Naive thymus-derived CD4-positive, alpha-beta T cell (primary cell): ENCODE measurements at places on chromosomes 3 and 15.

- no peak for DNase-seq
Measured at GRCh38 chr3:190081389-190081788, 39.3 kb downstream of the P3H2 start.

GRCh38 chr15:38242055-38242454, 10.6 kb upstream of the SPRED1 start:
- DNase-seq = no peak

GRCh38 chr3:62225051-62225450, 148.3 kb downstream of the FEZF2 start:
- no peak for DNase-seq

DNA sequence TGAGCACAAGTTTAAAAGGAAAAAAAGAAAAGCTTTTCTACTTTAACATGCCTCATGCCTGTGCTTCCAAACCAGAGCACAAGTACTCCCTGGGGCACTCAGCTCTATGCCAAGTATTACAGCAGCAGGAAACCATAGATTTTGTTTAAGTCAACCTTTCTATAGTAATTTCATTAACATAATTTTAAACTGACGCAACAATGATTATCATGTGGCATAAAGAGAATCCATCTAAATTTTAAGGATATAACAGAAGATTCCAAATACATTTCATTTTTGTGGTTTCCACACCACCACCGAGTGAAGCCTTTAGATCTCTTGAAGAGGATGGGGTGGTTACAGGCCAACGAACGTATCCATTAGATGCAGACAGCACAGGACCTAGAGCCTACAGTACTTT, 112.1 kb downstream of the TNIK start:
- DNase-seq = no peak

DNA sequence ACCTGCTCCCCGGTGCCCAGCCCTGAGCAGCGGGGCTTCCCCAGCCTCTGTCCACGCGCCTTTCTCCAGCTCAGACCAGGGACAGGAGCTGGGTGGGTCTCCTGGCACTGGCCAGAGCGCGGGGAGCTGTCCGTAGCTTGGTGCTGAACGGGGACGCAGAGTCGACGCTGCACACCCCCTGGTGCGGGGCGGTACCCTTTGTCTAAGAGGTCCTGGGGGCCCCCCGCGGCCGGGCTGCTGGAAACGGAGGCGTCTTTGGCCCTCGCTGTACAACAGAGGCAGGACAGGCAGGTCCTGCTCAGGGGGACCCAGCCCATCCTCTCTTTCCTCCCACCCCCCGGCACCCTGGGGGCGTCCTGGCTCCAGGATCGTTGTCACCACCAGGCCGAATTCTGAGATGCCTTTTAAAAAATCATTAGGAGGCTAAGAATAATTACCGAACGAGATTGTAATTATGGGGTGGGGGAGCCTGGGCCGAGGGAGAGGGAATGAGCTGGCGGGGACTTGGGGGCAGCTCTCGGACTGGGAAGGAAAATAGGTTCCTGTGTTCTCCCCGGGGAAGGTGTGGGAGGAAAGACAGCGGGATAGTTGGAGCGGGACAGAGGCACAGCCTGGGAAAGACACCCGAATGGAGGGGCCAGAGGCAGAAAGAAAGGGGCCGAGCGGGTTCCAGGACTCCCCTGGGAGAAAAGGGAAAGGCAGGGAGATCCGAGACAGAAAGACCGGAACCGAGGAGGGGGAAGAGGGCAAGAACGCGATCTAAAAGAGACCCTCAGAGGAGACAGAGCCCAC, 4.1 kb upstream of the SKOR1 start:
- peak; percentile 45 for DNase-seq

DNA sequence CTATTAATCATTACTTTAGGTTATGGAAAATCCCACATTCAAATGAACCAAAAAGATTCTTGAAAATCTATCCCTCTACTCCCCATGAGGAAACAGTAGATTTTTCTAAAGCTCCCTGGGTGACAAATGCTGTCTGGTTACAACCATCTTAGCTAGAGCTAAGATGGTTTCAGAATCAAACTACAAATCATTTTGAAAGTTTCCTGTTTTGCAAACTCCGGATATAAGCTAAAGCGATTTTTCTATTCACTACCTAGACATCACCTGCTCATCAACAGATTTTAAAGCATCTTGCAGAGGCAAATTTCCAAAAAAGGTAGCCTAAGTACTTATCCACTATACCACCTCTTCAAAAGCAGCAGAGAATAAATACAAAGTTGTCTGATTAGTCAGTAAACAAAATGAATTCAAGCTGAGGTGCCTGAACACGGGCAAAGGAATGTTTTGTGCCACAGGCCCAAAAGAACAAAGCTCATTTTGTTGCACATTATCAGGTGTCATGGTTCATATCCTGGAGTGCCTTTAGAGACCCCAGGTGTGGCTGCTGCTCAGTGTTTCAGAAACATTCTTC, 204.9 kb downstream of the TNIK start:
- DNase-seq = peak; percentile 59

DNA sequence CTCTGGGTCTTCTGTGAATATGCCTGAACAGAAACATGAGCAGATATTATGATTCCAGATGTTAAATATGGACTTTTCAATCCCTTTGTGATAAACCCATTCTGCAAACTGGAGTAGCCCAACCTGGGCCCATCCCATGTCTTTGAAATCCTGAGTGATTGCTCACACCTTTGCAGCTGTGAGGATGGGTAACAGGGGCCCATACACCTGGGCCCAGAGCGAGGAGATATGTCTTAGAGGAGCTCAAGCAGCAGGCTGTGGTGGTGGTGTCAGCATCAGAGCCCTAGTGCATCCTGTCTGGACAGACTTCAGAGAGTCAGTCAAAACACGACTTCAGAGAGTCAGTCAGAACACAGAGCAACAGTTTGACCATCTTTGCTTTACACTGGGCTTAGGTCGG, 64.9 kb upstream of the LIMD1 start:
- DNase-seq = no peak

- DNase-seq = no peak
Measured at GRCh38 chr3:119380697-119381096, 82.7 kb downstream of the TMEM39A start.

- no peak for DNase-seq
Measured at GRCh38 chr15:77967798-77968197, 109.7 kb downstream of the TBC1D2B start.

DNA sequence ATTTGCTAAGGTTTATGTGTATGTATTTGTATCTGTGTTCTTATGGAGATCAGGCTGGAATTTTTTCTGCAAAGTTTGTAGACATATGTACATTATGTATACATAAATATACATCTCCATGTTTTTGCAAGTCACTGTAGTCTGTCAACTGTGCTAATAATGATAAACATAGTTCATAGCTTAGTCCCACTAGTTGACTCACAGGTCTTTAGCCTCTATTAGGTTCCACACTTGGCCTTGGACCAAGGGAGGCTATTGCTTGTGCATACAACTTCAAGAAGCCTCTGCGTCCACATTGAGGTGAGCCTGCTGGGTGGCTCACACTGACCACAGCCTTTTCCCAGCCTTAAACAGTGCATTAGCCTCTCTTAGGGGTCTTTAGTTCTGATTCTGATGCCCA, 243.8 kb upstream of the PEX5L start:
- no peak for DNase-seq

GRCh38 chr3:156187146-156187769, 66.9 kb downstream of the KCNAB1 start:
- DNase-seq = no peak

DNA sequence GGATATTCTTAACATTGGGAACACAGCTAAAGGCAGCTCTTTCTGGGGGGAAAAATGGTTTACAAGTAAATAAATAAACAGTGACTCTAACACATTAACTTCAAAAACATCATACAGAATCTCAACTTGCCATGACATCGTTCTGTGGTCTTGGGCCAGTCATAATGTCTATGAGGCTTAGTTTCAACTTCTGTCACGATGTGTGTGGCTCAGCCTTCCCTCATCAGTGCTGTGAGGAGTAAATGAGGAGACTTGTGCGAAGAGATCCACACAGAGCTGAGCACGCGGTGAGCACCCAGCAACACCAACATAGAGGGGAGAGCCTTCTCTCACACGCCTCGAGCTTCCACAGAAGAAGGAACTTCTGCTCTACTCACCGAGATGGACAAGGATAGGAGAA, 49.0 kb downstream of the DZIP1L start:
- DNase-seq = no peak

GRCh38 chr3:42728056-42728455, 25.5 kb upstream of the HHATL start:
- no peak for DNase-seq

DNA sequence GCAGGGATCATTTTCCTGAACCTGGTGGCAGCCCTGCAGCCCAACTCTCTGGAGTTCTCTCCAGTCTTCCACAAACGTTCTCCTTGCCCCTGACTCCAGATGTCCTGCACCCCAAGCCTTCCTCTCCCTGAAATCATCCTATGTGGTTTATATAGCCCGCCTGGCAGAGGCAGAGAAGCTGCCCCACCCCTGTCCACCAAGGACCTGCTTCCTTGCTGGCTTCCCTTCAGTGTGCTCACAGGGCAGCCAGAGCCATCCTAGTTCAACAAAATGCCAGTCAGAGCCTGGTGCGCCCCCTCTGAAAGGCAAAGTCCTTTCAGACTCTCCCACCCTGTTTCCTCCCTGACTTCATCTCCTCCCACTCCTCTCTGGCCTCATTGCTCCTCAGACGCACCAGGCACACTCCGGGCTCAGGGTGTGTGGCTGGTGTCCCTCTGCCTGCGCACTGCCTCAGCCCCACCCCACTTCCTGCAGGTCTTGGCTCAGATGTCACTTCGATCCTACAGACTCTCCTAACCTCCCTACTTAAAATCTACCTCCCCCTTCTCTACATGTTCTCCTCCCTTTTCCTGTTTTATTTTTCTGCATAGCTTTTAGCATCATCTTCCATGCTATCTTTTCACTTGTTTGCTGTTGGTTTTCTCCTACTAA, 5.9 kb downstream of the KBTBD13 start:
- peak; percentile 19 for DNase-seq

- no peak for DNase-seq
Measured at GRCh38 chr3:159244933-159245332, 443.1 kb downstream of the MFSD1 start.

DNA sequence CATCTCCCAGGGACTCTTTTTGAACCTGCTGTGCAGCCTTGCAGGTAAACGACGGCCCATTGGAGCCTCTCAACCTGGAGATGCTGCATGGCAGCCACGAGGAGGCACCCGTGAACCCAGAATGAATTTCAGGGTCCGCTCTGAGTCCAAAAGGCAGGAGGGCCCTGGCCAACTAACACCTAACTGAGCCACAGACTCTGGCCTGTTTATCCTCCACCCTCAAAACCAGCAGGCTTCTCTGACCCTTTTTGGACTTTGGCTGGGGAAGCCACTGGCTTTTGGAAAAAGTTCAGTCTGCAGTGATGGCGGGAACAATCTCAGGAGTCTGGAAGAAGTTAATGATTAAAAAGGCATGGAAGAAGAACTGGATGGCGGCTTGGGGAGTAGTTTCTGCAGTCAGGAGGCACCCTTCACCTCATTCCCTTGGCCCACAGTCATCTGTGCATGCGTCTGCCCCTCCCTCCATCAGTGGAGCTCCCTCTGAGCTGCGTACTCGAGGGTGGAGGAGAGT, 4.1 kb downstream of the PXYLP1 start:
- DNase-seq = no peak

GRCh38 chr15:37203050-37203449, 102.7 kb upstream of the MEIS2 start:
- DNase-seq = no peak

- DNase-seq = no peak
Measured at GRCh38 chr3:172042136-172042662, 2.8 kb downstream of the FNDC3B start.

GRCh38 chr3:50381383-50381782, 22.1 kb upstream of the TMEM115 start:
- DNase-seq = no peak

DNA sequence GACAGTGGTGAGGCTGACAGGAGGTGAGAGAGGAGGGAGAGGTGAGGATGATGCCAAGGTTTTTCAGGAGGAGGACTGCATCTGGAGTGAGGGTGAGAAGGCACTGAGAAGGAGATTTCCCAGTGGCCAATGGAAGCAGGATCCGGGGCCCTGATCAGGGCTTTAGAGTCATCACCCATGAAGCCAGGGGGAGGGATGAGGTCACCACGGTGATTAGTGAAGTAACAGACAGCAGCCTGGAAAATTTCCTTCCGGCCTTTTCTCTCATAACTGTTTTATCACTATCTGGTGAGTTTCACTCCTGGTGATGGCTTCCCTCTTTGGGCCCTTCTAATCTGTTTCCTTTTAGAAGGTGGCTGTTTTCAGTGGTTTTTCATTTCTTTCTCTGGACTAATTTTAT, 80.5 kb upstream of the WNT5A start:
- no peak for DNase-seq

DNA sequence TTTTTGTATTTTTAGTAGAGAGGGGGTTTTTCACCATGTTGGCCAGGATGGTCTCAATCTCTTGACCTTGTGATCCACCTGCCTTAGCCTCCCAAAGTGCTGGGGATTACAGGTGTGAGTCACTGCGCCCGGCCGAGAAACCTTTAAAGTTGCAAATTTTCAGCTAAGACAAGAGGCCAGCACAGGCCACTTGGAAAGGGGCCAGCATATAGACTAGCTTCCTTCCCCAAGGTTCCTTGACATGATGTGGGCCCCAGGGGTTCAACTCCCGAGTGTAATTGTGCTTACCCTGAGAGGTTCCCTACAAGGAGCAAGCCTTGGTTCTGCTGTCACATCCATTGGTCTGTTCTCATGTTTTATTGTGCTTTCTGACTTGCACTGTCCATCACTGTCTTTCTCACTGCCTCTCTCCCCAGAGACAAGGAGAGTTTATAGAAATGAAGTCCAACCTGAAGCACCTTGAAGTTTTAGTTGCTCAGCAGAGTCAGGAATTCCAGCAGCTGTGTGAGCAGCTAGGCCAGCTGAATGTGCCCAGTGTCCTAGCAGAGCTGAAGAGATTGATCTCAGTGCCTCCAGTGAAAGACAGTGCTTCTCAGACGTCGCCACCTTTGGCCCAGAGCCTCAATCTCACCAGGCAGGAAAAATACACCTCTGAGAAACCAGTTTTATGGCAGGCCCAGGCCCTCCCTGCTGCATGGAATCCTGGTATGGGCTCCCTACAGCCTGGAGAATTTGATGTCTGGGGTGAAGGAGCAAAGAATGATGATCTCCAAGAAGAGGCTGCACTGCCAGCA, 21.1 kb downstream of the C3orf62 start:
- no peak for DNase-seq

- no peak for DNase-seq
Measured at GRCh38 chr3:186540835-186541226, 3.3 kb downstream of the CRYGS start.

DNA sequence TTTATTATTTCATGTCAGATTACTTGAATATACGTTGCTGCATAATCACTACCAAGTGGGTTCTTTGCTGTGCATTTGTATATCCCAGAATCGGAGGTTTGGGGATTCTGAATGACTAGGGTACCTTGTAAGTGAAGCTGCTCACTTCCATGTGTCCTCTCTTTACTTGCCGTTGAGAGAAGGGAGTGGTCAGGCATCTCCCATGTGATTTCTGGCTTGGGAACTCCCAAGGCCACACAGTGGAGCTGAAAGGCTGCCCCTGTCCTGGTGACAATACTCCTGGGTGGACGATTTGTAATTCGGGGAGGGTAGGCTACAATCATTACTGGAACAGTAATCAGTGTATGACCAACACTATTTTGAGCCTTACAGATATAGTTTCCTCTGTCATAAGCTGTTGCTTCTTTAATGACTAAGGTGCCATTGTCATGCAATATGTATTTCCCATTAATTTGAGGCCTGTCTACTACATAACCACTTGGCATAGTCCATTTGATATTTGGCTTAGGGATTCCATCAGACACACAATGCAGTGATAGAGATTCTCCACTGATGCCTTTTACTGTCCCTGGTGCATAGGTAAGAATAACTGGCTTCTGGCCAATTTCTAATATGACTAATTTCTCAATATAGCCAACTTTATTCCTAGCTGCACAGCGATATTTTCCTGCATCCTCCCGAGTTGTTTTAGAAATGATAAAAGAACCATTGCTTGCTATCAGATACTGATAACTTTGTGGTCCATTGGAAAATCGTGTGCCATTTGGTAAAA, 24.0 kb downstream of the IGSF10 start:
- no peak for DNase-seq
